Stimulated activated CD8-positive, alpha-beta memory T cell treated with anti-CD3 and anti-CD28 coated beads, Interleukin-7, amount 100 ng/mL, for 24 hours (primary cell): ENCODE measurements at places on chromosomes 1 and 21.

DNA sequence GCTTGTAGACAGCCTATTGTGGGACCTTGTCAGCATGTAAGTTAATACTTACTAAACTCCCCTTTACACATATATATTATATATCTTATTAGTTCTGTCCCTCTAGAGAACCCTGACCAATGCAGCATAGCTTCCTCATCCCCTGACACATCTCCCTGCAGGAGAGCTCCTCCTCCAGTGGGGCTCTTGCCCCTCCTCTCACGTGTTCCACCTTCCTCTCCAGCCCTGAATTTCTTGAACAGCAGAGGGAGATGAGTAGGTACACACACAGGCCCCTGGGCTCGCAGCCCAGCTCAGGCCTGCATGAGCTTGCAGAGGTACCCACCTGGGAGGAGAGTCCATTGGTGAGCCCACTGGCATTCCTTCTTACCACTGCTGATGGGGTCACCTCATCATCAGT, 27.3 kb upstream of the GOLT1A start:
- no peak for DNase-seq

DNA sequence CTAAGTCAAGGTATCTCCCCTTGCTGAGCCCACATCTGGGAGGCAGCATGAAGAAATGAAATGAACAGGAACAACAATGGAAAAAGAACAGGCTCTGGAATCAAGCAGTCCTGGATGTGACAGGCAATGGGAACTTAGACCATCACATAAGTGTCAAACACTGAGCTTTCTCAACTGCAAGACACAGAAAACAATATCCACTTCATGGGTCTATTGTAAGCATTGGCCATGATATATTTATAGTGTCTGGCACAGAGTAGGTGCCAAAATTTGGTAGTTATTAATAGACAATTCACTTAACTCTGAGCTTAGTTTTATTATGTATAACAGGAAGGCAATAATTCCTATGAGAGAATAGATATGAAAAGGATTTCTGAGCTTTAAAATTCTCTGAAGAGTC, 64.1 kb upstream of the ATP1B1 start:
- no peak for DNase-seq

DNA sequence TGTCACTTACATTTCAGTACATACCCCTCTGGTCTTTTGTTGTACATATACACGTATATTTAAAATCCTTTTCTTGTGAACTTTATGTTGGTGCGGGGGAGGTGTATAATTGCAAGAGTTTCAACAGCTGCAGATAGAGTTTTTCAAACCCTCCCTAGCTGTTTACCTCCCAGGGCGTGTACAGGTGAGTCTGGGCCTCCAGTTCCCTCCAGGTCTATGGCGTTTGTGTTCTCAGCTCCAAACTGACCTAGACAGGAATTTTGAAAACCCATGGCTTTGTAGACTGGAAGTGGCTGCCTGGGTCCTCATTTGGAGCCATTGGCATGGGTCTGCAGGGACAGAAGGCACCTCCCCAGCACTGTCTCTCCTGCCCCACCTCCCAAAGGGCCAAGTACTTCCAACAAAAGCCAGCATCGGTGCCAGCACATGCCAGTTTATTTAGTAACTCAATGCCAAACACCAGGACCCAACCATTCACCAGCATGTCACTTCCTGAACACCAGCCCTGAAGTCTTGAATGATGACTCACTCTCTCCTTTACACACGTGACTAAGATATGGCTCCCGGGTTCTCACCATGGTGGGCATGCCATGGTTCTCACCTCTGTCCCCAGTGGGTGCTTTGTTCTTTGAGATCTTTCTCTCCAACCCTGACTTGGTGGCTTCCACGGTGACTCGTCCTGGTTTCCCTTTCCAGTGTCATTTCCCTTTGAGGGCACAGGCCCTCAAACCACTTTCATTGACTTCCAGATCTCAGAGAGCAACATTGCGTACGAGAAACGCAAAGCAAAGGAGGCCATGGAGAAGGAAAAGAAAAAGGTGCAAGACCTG, 57.3 kb upstream of the EFHD2 start:
- peak; percentile 8 for DNase-seq

DNA sequence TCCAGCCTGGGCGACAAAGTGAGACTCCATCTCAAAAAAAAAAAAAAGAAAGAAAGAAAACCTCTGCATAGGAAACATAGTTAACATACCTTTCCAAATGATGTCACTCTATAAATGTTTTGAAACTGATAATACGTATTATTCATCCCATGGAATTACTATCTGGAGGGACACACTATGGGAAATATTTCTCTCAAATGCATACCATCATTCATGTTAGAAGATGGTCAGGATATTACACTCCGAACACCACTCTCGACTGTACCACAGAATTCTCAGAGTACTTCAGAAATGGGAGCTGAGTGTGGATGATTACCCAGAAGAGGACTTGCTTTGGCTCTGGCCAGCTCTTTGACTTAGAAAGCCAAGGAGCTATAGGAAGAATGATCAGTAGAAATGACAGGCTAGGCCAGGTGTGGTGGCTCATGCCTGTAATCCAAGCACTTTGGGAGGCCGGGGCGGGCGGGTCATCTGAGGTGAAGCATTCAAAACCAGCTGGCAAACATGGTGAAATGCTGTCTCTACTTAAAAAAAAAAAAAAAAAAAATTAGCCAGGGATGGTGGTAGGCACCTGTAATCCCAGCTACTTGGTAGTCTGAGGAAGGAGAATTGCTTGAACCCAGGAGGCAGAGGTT, 5.2 kb upstream of the LIN28A start:
- DNase-seq = no peak

- DNase-seq = no peak
Observed at GRCh38 chr1:235068158-235069121, 60.2 kb downstream of the TOMM20 start.

DNA sequence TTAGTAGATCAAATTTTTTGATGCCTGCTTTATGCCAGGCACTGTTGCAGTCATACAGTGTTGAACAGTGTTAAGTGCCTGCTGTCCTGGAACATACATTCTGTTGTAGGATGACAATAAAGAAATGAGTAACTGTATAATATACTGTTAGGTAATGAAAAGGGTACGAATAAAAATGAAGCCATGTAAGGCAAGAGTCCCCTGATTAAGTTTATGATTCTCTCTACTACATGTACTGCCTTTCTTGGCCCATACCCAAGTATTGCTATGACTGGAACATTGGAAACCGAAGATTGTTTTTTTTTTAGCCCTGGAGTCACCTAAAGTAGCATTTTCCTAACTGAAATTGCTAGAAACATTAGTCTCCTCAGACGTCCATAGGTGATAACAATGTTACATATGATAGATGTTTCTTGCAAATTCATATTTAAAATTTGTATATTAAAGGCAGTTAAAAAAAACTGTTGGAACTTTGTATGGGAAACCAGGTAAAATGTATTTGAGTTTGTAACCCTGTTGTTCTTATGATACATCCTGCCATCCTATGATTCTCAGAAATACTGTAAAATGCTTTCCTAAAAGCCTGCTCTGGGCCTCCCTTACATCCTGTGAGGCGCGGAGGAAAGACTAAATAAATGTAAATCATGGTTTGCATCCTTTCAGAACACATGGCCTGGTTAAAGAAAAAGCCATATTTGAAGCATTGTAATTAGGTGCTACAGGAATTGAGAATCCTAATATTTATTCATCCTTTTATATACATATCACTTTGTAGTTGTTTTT, 5.8 kb downstream of the ATP5PB start:
- DNase-seq = no peak

DNA sequence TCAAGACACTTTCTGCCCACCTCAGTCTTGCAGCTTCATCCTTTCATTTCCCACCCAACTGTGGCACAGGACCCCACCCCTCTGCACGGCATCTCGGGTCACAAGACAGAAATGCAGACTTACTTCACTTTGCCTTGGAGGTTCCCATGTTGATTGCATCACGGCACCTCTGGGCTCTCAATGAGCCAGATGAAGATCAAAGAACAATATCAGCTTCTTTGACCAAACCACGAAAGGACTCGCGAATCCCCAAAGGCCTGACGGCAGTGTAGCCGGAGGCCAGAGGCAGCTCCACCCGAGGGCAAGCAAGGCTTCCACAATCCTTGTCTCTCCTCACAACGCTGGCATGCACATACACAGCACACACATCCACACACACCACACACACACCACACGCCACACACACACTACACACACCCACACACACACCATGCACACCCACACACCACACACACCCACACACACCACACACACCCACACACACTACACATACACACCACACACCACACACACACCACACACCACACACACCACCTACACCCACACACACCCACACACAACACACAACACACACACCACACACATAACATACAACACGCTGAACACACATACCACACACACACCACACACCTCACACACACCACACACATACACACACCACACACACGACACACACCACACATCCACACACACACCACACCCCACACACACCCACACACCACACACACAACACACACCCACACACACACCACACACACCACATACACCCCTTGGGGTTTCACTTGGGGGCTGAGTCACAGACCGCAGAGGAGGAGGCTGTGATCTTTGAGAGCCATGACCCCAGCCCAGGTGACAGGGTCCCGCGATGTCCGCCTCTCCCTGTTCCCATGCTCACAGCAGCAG, 35.8 kb downstream of the UBASH3A start:
- no peak for DNase-seq

GRCh38 chr21:38741092-38741949, 64.4 kb upstream of the ETS2 start:
- DNase-seq = no peak

DNA sequence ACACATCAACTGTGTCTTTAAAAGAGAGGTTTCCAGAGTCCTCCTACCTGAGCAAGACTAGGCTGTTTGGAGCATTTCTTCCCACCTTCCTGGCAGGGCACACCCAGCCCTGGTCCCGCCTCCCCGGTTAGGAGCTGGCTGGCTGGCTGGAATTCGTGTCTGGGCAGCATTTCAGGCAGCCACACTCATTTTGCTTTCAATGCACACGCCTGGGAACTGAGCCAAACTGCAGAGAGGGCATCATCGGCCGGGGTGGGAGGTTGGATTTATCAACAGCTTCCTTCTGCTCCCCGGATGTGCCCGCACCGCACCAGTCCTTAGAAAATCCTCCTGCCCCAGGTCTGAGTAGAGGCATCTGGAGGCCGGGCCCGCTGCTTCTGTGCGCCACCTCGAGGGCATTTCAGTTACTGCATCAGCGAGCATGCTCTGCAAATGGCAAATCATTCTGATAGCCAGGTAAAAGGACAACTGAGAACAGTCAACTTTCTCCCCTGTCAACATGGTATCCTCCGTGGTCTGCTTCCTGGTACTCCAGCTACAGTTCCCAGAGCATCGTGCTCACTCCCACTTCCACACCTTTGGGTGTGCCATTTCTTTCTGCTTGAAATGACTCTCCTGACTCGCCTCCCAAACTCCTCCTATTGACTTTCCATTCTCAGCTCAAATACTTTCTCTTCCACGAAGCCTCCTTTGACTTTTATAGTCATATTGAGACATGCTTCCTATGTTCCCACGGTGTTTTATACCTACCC, 20.6 kb downstream of the TCEA3 start:
- peak; percentile 85 for DNase-seq

DNA sequence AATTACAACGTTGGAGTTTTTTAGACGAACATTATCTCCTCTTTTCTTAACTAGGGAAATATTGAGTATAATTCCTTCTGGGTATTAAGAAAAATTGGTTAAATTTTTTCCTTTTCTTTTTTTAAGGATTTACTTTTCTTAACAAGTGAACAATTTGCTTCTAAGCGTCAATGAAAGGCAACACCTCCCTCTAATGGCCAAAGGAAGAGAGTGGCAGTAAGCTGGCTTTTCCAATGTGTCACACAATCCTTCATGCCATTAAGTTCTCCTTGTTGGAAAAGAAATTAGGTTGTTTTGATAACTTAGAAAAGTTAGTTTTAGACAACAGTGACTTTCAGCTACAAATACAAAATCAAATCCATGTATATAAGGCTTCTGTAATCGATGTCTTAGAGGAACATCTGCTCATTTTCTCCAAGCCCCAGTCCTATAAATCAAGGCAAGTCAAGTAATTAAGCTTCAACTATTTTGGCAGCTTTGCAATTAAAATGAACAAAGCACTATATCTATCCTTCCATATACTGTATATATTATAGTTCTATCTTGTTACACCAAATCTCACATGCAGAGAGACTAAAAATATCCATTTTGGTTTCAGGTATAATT, 62.8 kb downstream of the EDEM3 start:
- no peak for DNase-seq

DNA sequence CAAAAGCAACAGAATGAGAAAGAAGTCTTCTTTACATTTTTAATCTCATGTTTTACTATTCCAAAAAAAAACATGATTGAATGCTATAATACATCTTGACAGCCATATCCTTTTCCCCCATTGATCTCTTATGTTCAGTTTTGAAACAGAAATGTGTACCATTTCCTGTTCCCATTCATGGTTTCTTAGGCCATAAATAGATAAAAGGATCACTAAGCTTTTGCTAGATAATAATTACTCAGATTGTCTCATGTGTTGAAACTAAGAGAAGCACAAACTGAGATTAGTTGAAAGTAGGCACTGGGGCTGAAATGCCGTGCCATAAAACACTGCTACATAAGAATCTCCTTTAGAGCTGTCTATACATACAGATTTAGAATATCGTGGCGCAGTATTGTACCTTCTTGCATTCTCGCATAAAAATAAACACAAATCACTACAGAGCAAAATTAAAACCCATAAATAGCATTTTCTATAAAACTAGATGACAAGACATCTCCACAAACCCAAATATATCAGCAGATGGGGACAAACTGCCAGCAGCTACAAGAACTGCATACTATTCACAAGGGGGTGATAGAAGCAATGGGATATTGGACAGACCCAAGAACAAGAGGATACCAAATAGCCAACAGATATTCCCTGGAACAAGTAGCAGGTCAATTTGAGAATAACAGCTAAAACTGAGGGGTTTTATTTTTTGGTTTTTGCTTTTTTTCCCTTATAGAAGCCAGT, 405.3 kb upstream of the PRMT6 start:
- DNase-seq = no peak

DNA sequence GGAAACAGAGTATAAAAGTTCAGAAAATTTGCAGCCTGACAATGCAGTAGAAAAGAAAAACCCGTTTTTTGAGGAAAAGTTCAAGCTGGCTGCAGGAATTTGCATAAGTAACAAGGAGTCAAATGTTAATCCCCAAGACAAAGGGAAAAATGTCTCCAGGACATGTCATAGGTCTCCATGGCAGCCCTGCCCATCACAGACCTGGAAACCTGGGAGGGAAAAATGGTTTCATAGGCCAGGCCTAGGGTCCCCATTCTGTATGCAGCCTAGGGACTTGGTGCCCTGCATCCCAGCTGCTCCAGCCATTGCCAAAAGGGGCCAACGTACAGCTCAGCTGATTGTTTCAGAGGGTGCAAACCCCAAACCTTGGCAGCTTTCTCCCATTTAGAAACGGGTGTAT, 3.6 kb upstream of the KCNT2 start:
- DNase-seq = no peak

- no peak for DNase-seq
Observed at GRCh38 chr1:14466006-14466405, 132.5 kb upstream of the KAZN start.
